Stimulated activated CD4-positive, alpha-beta T cell treated with anti-CD3 and anti-CD28 coated beads, Interleukin-2, amount 100 ng/mL, for 24 hours (primary cell): ENCODE measurements at places on chromosomes 6 and 20.

- DNase-seq: no peak
These were observed 642.5 kb upstream of the MMS22L start for GRCh38 chr6:97925504-97925903.

DNA sequence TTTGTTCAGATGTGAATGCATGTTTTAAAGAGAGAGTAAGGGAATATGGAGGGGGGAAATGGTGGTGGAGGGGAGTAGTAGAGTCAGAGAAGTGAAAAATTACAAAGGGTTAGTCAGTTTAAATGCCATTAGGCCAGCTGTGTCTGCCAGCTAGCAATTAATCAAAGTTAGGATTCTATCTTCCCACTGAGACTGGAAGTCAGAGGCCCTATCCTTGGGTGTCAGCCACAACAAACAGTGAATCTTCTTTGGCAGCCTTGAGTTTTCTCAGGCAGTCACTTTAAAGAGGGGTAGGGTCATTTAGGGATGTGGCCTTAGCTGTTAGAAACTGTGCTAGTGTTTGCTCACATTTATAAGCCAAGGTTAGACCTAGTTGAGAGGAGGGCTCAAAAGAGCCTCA, 120.5 kb upstream of the BTBD3 start:
- DNase-seq: no peak

DNA sequence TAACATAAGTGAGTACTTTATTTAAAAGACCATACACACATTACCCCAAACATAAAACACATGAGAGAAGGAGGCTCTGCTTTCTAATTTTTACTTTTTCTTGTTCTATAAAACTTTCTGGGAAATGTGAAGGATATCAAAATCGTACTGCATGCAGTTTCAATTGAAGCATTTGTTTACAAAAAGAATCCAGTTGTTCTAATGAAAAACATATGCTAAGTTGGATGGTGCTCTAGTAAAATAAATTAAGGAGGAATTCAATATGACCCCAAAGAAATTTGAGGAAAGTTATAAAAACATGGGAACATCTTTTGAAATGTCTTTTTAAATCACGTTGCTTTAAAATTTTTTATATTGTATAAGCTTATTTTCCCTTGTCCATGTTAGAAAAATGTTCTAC, 37.6 kb downstream of the OR2B6 start:
- DNase-seq: no peak

DNA sequence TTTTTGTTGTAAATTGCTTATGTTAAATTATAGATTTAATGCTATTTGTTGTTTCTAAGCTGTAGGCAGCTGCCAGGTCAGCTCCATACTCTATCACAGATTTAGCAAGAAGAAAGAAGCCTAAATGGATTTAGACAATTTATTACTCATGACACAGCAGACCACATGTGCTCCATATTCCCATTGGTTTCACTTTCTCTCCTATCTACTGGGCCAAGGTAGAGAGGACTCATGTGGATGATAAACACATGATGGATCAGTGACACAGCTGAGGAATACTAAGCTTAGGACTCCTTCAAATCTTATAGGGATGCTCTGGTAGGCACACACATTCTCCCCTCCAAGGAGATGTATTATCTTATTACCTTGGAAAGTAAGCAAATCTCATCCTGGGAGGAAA, 553.0 kb upstream of the ADGRB3 start:
- DNase-seq: no peak

- DNase-seq: no peak
These were observed 29.8 kb downstream of the USP45 start for GRCh38 chr6:99485395-99485773.

GRCh38 chr20:63808964-63809674, 21.9 kb downstream of the ZBTB46 start:
- no peak for DNase-seq

- DNase-seq: no peak
These were observed 2.4 kb downstream of the HEBP2 start for GRCh38 chr6:138406443-138406842.

- DNase-seq: peak; percentile 53
These were observed 16.6 kb upstream of the TRIM27 start for GRCh38 chr6:28940294-28940857.

DNA sequence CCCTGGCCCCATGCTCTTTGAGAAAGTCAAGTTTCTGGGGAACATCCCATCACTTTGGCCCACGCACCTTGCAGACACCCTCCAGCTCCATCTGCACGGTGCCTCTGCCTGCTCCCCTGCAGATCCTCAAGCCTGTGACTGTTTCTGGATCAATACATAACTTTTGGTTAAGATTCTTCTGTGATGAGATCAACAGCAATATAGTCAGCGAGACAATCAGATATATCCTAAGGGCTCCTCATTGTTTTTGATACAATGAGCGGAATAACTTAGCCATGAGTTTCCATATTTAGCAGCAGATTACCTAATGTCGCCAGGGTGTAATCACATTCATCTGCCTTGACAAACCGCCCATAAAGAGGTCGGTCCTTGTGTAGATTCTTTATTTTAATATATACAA, 109.3 kb upstream of the MTHFD1L start:
- no peak for DNase-seq

- DNase-seq: no peak
These were observed 152.4 kb downstream of the BMP2 start for GRCh38 chr20:6919792-6920468.

DNA sequence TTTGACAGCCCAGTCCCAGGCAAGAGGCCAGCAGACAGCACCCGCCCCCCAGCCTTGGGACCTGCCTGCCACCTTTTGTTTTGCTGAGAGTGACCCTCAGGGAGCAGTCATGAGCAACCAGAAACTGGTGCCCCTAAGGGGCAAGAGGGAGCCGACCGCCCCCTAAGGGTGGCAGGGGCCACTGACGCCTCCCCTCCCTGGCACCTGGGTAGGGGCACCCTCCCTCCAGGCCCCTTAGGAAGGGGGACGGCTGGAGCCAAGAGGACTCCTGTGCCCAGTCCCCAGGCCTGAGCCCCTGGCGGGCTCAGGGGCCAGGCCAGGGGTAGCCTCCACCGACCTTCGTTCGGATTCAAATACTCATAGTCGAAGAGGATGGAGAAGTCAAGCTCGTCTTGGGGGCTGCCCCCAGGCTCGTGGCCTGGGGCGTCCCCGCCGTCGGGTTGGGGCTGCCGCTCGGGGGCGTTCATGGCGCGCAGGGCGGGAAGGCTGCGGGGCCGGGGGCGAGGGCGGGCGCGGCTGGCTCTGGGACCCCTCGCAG, 417 bp downstream of the NFATC2 start:
- DNase-seq: peak; percentile 58

- no peak for DNase-seq
These were observed 203.5 kb downstream of the ADGRB3 start for GRCh38 chr6:68838571-68838970.

DNA sequence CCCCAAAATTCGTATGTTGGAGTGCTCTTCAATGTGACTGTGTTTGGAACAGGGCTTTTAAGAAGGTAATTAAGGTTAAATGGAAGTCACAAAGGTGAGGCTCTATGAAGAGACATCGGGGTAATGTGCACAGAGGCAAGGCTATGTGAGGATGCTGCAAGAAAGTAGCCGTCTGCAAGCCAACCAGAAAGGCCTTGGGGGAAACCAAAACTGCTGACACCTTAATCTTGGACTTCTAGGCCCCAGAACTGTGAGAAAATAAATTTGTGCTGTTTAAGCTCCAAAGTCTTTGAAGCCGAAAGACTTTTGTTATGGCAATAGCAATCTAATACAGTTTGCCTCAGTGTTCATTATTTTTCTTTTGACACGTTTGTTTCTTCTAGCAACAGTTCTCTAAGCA, 2.4 kb upstream of the IRAK1BP1 start:
- DNase-seq: no peak

DNA sequence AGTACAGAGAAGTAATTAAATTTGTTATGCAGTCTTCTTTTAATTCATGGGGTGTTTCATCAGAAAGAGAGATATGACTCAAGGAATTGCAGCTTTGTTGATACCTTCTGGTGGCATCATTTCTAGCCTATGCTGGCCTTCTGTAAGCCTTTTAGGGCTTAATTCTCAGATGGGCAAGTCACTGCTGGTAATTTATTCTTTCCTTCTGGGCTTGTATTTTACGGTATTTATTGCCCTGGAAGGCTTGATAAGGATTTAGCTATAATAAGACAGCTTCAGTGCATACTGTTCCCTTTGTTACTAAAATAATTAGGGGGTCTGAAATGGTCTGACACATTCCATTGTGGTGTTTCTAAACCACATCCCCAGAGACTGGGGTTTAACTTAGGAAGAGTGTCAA, 57.9 kb upstream of the EMILIN3 start:
- no peak for DNase-seq

DNA sequence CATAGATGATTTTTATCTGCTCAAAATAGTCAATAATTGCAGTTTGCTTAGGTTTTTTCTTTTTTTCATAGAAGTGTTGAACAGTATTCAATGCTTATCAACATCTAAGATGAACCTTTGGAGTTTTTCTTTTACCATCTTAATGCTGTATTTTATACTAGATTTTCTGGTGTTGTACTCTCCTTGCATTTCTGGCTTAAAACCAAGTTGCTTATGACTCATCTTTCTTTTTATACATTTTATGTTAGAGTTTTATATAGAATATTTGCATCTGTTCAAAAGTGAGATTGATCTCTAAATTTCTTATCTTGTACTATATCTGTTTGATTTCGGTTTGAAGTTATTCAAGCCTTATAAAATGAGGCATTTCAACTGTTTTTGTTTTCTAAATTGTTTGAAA, 232.5 kb downstream of the RFPL4B start:
- DNase-seq: no peak

- no peak for DNase-seq
These were observed 178.0 kb downstream of the BMP7 start for GRCh38 chr20:57088436-57088835.

- DNase-seq: no peak
These were observed 68.4 kb downstream of the ATG5 start for GRCh38 chr6:106257195-106257594.

DNA sequence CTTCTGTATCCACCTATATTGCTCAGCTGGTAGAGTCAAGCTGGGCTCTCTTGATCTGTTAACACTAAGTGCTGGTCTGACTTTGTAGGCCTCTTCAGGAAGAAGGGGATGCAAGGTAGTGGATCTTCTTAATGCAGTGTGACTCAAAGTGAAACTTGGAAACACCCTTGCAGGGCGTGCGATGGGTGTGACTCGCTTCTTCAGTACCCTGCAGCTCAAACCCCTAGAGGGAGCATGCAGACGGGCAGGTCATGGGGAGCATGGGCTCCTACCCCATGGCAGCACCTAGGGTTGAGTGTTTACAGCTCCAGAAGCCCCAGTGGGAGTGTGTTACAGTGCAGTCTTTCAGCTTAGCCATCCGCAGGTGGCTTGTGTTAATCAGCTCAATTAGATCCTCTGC, 757 bp upstream of the SAMD3 start:
- DNase-seq: peak; percentile 62

DNA sequence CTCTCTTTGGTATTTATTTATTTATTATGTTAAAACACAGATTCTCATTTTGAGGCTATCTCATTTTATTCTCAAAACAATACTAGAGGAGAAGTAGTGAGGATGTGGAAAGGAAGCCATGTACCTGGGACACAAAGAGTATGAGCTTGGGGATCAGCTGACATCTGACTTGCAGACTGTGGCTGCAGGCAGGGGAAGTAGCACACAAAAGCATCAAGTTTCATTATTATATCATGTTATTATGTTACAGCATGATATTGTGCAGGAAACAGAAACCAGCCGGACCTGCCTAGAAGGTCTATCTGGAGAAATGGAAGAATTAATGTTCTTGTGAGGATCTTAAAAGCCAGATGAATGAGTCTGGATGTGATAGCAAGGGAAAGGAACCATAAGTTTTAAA, 248.2 kb downstream of the KHDC1L start:
- DNase-seq: no peak

- peak; percentile 43 for DNase-seq
These were observed 54.4 kb upstream of the CEP85L start for GRCh38 chr6:118705544-118706491.

DNA sequence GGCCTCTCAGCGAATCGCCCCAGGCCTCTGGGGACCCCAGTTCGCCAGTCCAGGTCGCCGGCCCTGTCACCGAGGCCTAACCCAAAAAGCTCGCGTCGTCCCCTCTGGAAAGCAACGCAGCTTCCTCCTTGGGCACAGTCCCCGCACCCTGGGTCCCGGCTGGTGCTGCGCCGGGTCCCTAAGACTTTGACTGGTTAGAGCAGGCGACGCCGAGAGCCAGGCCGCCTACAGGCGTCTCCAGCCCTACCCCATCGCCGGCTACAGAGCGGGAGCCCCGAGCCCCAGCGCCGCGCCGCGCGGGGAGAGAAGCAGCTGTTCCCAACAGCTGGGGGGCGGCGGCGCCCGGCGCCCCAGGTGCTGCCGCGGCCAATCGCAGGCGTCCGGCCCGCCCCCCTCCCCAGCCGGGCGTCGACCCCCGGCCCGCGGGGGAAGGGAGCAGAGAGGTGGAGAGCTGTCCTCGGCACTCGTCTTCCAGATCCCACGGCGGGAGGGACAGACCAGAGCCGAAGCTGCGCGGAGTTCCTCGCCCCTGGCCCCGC, 540 bp upstream of the RBM24 start:
- DNase-seq: peak; percentile 10

- no peak for DNase-seq
These were observed 180.7 kb downstream of the HIVEP2 start for GRCh38 chr6:142764311-142764710.

- no peak for DNase-seq
These were observed 103.5 kb upstream of the HS3ST5 start for GRCh38 chr6:114446342-114446741.

- DNase-seq: no peak
These were observed 1.2 kb upstream of the TP53RK start for GRCh38 chr20:46690219-46691106.

GRCh38 chr6:169184419-169184818, 69.2 kb downstream of the THBS2 start:
- DNase-seq: no peak

GRCh38 chr6:160115421-160115820, 6.2 kb upstream of the SLC22A1 start:
- no peak for DNase-seq

DNA sequence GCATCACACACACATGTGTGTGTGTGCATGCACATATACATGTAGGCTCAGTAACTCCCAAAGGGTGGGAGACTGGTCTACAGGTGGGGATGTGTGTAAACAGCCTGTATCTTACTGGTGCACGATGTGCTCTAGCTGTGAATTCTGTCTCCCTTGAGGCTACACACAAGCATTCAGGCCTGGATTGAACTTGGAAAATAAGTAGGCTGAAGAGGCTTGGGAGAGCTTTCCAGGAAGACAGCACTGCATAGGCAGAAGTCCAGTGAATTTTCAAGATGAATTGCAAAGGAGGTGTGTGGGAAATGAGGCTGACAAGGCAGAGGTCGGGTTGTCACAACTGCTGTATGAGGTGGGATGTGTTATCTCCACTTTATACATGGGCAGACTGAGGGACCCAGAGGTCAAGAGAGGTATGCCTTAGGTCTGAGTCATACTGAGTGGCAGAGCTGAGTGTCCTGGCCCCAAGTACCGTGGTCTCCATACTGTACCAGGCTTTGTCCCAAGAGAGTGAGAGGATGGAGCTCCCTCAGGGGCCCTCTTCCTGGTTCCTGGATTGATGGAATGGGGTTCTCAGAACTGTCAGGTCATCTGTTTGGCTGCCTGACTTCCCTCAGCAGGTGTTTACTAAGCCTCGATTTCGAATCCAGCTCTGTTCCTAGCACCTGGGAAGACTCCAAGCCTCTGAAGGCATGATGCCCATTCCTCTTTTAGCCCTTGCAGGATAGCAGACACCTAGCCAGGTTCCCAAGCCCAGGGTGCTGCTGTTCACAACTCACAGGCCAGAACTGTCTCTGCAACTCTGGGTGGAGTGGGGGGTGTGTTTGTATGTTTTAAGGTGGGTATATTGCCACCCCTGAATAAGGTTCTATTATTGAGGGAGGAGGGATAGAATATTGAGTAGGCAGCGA, 14.4 kb downstream of the SNPH start:
- no peak for DNase-seq
